ENCODE measurements at places on chromosomes 12 and 14.

DNA sequence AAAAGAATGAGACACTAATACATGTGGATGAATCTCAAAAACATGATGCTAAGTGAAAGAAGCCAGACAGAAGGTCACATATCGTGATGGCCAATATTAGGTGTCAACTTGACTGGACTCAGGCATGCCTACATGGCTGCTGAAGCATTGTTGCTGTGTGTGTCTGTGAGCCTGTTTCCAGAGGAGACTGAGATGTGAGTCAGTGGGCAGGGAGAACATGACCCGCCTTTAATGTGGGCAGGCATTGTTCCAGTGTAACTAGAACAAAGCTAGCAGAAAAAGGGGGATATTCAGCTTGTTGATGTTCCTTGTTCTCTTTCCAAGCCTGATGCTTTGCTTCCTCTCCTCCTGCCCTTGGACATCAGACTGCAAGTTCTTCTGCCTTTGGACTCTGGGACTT lies 47.6 kb downstream of the DCAF5 start:
- DNase-seq = peak; percentile 47

DNA sequence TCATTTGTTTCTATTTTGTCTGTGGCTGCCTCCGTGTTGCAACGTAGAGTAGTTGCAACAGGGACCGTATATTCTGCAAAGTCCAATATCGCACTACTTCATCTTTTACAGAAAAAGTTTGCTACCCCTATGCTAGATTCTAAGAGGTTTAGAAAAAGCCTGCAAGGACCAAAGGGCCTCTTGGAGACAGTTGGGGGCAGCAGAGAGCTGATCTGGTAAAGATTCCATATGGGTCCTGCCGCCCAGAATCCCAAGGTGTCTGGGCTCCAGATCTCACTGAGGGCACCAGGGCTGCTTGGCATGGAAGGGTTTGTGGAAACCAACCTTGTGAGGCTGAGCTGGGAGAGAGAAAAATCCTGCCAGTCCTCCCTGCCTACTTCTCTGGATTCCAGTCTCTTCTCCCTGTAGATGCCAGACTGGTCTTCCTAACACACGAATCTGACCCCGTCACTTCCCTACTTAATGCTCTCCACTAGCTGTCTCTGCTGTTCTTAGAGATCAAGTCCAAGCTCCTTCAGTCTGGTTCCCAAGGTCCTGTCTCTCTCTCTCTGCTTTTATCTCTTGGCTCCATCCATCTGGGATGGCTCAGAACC lies 74.6 kb downstream of the GLRX5 start:
- DNase-seq = peak; percentile 80

- DNase-seq = no peak
These were observed 211.9 kb downstream of the TTC8 start for GRCh38 chr14:89036371-89036770.

- DNase-seq = no peak
These were observed 380.5 kb downstream of the VRK1 start for GRCh38 chr14:97177635-97178034.

- no peak for DNase-seq
These were observed 11.5 kb downstream of the ZFP36L1 start for GRCh38 chr14:68781161-68782021.

GRCh38 chr12:131732-132495 lies 65.3 kb downstream of the IQSEC3 start:
- no peak for DNase-seq

- peak; percentile 23 for DNase-seq
These were observed 28.8 kb downstream of the PROX2 start for GRCh38 chr14:74846968-74847665.

DNA sequence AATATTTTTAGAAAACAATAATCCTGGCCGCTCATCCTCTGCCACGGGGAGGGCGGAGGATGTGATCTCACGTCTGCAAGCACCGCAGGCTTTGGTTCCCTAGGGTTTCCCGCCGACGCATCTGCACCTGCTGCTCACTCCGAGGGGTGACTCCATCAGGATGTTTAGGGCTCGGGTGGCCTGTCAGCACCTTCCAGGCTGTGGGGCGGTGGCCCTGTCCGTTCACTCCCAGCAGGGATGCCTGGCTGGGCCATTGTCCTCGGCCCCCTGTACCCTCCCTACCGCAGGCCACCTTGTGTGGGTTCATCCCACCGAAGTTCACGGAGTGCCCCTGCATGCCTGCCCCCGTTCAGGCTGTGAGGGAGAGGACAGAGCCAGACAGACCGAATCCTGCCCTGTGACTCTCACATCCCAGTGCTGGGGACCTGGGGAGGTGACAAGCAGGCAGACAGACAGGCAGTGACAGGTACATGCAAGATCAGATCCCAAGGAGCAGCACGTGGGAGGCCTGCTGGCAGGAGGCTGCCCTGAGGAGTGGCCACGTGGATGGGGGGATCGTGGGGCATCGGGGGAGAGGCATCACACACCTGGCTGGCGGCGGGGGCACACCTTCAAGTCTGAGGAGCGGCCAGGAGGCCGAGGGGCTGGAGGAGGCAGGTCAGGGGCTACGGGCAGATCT lies 112.6 kb downstream of the ADGRD1 start:
- DNase-seq = no peak

DNA sequence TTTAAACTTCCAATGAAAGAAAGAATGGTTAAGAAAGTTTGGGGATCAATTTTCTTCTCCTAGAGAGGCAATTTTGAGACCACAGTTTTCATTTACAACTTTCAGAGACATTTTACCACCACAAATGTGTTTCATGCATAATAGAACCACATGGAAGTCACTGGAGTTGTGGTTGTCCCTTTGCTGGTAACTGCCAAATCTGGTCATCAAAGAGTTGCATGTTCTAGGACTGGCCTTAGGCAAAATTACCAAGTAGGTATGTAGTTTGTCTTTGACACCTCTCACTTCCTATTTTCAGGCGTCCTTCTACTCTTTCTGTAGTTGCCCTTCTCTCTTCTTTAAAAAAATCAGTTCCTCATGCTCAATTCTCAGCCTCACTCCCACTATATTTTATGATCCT lies 54.3 kb upstream of the TMX1 start:
- DNase-seq = peak; percentile 5

DNA sequence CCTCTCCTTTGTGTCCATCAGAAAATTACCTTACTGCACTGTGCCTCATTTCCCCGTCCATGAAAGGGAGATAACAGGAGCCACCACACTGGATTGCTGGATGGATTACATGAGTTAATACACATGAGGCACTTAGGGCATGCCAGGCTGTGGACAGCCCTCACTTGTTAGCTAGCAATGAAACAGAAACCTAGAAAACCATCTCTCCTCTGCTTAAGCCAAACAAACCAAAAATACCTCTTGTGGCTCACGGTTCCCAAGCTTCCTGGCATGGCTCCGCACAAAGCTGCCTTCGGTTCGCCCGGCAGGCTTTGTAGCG lies 660 bp upstream of the HCFC2 start:
- DNase-seq = peak; percentile 2
